ENCODE measurements at places on chromosomes 2 and 18.

GRCh38 chr2:152298754-152299153, 36.2 kb upstream of the FMNL2 start:
- H3K4me3 ChIP-seq, result no peak overlapping the region
- no peak overlapping the region for H3K27ac ChIP-seq
- no peaks in the 10 kb centered on the region for H3K36me3 ChIP-seq
- H3K4me1 ChIP-seq, result no peaks in the 10 kb centered on the region
- H3K27me3 ChIP-seq, result no peaks in the 10 kb centered on the region

GRCh38 chr2:227325839-227326195, 766 bp downstream of the MFF start:
- no peaks in the 10 kb centered on the region for H3K27me3 ChIP-seq
- peak; percentile 29 for DNase-seq
- no peaks in the 10 kb centered on the region for H3K36me3 ChIP-seq
- peak overlapping the region; percentile 88 for H3K4me3 ChIP-seq
- H3K27ac ChIP-seq, result peak overlapping the region; percentile 82

GRCh38 chr2:158115202-158115767, 13.6 kb downstream of the UPP2 start:
- no peak overlapping the region for H3K4me3 ChIP-seq
- no peaks in the 10 kb centered on the region for H3K27me3 ChIP-seq
- no peak overlapping the region for H3K27ac ChIP-seq
- H3K36me3 ChIP-seq, result no peaks in the 10 kb centered on the region
- no peak for DNase-seq
- no peaks in the 10 kb centered on the region for H3K4me1 ChIP-seq

GRCh38 chr18:48798334-48799245, 152.2 kb downstream of the SMAD7 start:
- no peaks in the 10 kb centered on the region for H3K36me3 ChIP-seq
- H3K4me3 ChIP-seq, result no peak overlapping the region
- no peak overlapping the region for H3K27ac ChIP-seq
- H3K27me3 ChIP-seq, result no peaks in the 10 kb centered on the region

DNA sequence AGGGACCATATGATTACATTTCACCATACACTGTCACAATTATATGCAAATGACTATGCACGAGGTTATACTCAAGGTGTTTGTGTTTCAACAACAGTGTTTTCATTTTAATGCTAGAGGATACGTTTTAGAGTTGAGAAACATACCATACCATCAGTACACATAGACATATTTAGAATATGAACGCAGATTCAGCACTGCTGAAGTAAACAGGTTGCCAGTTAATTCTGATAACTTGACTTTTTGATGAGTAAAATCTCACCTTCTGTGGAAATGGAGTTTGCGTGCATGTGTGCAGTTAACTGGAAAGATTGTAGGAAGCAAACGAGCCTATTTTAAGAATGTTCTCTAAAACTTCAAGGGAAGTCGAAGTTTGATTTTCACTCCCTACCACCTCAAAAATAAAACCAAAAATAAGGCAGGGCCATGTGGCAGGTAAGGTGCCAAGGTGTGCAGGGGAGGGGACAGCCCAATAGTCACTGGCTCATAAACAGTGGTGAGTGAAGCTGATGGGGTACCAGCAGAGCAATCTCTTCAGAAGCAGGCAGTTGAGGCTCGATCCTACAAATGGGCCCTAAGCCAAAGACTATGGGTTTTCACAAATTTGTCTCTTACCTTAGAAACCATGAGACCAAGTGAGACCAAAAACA, 213.1 kb downstream of the IKZF2 start:
- no peaks in the 10 kb centered on the region for H3K27me3 ChIP-seq
- H3K36me3 ChIP-seq, result no peaks in the 10 kb centered on the region
- no peak overlapping the region for H3K27ac ChIP-seq
- H3K4me1 ChIP-seq, result no peaks in the 10 kb centered on the region
